ENCODE measurements at places on chromosomes 12 and 14. TPM values are rescaled to one million over a fixed set of nuclear protein-coding genes. Genes with fewer than 3 reads are reported as not detected.

Gene ABCD2
- total RNA-seq = 0.01 TPM

Gene CCDC198
- total RNA-seq = 1.8 TPM

Gene CFAP251
- total RNA-seq = 1.3 TPM

Gene PPP1R36
- 0.24 TPM for total RNA-seq

Gene VDR
- total RNA-seq = 3.5 TPM

Gene MAGOHB
- 45.0 TPM for total RNA-seq

Gene POTEM
- total RNA-seq = not detected

Gene CACNA2D4
- not detected for total RNA-seq

Gene OR6C2
- total RNA-seq = not detected

Gene RD3L
- not detected for total RNA-seq

Gene SMOC1
- total RNA-seq = 18.1 TPM

Gene PZP
- not detected for total RNA-seq

Gene TOMM20L
- not detected for total RNA-seq

Gene NTF3
- not detected for total RNA-seq

Gene KLRG1
- total RNA-seq = 1.5 TPM

Gene INHBC
- total RNA-seq = not detected

Gene COQ5
- total RNA-seq = 25.7 TPM

Gene GALNT8
- total RNA-seq = not detected

Gene OTX2
- not detected for total RNA-seq

Gene NUBPL
- 9.4 TPM for total RNA-seq

Gene CFAP73
- total RNA-seq = not detected

Gene SSTR1
- not detected for total RNA-seq

Gene AQP6
- 0.02 TPM for total RNA-seq

Gene TTLL5
- total RNA-seq = 15.7 TPM

Gene KICS2
- total RNA-seq = 8.5 TPM

Gene HHIPL1
- 0.09 TPM for total RNA-seq

Gene LTB4R2
- total RNA-seq = 3.4 TPM

Gene MIP
- 0.15 TPM for total RNA-seq

Gene IL22
- not detected for total RNA-seq

Gene SIX4
- 2.8 TPM for total RNA-seq

Gene CLEC4A
- not detected for total RNA-seq

Gene ZNF641
- total RNA-seq = 5.4 TPM

Gene HOXC9
- total RNA-seq = 14.7 TPM

Gene GYS2
- 0.23 TPM for total RNA-seq

Gene RASSF9
- 1.2 TPM for total RNA-seq

Gene LRRC10
- total RNA-seq = not detected

Gene BCL2L14
- not detected for total RNA-seq

All from A549 treated with dexamethasone at 1 μM for 4 hours (cell line).